ENCODE measurements at places on chromosomes 5 and 9.

- DNase-seq: no peak
Measured at GRCh38 chr9:37995348-37995737, 73.7 kb downstream of the SHB start.

DNA sequence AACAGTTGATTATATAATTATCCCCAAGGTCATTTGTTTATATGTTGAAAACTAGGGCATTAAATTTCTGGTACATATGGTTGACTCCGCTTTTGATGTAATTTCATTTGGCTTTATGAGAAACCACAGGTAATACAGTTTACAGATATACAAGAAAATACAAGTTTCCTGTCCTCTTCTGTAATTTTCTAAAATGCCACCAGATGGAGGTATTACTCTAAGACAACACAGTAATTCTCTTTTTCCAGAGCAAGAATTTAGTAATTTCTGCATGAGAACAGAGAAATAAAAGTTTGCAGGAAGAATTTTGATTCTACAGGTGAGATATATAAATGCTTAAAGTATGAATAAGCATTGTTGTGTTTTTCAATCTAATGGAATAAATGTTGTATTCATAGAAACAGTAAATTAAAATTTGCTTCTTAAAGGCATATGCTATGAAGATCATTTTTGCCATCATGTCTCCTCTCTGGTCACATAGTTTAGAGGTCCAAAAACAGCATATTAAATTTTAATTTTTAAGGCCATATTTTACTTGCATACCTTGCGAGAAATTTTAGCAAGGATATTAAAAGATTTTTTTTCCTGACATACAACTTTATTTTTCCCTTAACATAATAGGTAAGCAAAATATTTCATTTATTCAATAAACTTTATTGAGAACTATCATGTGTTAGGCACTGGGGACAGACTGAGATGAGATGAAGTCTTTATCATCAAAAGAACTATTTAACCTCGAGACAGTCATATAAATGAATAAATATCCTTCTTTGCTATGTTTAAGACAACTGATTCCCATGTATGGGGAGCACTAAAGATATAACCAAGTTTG is 22.7 kb downstream of the CHD1 start:
- no peak for DNase-seq

- DNase-seq: no peak
Measured at GRCh38 chr9:69317894-69318293, 7.1 kb upstream of the ENTREP1 start.

DNA sequence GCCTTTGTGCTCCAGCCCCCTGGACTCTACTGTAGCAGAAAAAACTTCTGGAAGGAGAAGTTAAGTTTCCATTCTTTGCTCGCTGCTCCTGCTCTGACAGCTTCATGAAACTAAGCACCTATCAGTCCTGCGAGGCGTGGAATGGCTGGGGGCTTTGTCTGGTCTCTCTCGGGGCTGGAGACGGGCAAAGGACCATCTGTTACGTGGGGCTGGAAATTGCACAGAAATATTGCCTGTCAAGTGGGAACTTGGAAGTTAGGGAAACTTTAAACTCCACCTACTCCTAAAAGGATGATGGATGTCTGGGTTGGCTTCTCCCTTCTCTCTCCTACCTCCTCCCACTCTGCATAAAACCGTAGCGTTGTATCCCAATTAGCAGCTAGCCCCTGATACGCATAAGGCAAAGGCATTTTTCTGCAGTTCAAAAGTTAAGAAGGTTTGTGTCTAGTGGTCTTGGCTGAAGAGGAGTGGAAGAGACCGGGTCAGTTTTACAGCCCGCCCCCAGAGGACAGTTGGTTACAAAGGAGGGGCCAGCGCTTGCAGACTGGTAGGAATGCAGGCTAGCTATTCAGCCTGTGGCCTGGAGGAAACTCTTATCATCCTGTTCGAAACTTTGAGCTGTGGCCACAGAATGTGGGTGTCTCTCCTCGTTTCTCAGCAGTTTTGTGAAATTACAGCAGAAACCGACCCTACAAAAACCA is 1.3 kb downstream of the FBXL7 start:
- peak; percentile 69 for DNase-seq

- no peak for DNase-seq
Measured at GRCh38 chr9:37390759-37391158, 31.7 kb upstream of the GRHPR start.

- DNase-seq: peak; percentile 83
Measured at GRCh38 chr5:74538206-74538661, 102.3 kb downstream of the ENC1 start.

DNA sequence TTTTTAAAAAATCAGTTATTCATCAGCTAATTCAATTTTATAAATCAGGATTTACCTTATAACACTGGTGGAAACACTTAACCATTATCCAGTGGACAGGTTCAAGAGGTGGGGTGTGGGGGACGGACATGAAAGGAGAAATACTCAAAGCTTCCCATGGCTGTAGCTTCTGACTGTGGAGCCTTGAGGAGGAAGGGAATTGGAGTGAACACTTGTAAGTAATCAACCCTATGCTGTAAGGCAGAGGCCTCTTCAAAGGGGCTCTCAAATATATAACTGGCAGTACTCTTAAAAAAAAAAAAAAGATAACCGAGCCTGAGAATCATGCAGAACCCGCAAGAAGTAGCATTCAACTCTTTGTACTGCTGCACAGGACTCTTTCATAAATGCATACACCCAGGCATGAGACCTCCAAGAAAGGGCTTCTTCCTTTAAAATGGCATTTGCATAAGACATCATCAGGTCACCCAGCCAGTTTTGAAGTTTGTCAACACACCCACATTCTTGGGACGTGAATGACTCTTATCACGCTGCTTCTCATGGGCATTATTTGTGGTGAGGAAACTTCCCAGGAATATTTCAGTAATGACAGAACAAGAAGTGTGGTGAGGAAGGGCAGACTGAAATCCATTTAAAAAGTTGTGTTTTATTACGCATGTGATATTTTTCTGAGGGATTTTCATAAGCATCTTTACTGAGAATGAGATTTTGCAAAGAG is 8.1 kb downstream of the OSMR start:
- no peak for DNase-seq

DNA sequence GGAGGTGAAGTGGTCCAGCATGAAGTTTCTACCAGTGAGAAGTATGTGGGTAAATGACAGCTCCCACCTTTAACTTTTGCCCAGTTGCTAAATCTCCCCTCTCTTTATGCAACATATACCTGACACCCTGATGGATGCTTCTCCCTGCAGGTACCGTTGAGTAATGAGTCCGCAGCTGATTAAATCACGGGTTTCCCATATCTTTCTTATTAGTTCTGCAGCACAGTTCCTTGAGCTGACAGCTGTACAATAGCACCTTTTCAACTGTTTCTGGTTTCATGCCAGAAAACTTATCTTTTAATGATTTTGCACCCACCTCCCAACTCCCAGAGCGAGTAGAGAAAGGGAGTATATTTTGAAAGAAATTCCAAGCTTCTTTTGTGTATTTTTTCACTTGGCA is 161.0 kb upstream of the TUT7 start:
- no peak for DNase-seq

GRCh38 chr9:18020121-18020745 is 441.4 kb downstream of the SH3GL2 start:
- DNase-seq: no peak

GRCh38 chr5:82386576-82386975 is 108.4 kb upstream of the RPS23 start:
- no peak for DNase-seq

GRCh38 chr5:68012429-68012828 is 203.1 kb upstream of the PIK3R1 start:
- no peak for DNase-seq

GRCh38 chr9:94822273-94822672 is 95.8 kb downstream of the AOPEP start:
- DNase-seq: no peak

GRCh38 chr5:149227168-149227826 is 44.4 kb upstream of the AFAP1L1 start:
- no peak for DNase-seq

GRCh38 chr5:3006526-3006925 is 255.0 kb upstream of the IRX2 start:
- DNase-seq: peak; percentile 50

GRCh38 chr5:157947156-157947555 is 88.2 kb upstream of the CLINT1 start:
- DNase-seq: no peak

Measured in right atrium auricular region (tissue), 2 donors.